ENCODE measurements at places on chromosomes 2 and 18. TPM values are rescaled to one million over a fixed set of nuclear protein-coding genes. Genes with fewer than 3 reads are reported as not detected.

The HRH4 gene
- total RNA-seq, result 0.24 TPM

The CNTNAP5 gene
- total RNA-seq, result 5.0 TPM

The SPATA3 gene
- total RNA-seq, result not detected

The TMEM163 gene
- total RNA-seq, result 4.0 TPM

The RGPD4 gene
- not detected for total RNA-seq

The SPTBN1 gene
- total RNA-seq, result 214 TPM

DNA sequence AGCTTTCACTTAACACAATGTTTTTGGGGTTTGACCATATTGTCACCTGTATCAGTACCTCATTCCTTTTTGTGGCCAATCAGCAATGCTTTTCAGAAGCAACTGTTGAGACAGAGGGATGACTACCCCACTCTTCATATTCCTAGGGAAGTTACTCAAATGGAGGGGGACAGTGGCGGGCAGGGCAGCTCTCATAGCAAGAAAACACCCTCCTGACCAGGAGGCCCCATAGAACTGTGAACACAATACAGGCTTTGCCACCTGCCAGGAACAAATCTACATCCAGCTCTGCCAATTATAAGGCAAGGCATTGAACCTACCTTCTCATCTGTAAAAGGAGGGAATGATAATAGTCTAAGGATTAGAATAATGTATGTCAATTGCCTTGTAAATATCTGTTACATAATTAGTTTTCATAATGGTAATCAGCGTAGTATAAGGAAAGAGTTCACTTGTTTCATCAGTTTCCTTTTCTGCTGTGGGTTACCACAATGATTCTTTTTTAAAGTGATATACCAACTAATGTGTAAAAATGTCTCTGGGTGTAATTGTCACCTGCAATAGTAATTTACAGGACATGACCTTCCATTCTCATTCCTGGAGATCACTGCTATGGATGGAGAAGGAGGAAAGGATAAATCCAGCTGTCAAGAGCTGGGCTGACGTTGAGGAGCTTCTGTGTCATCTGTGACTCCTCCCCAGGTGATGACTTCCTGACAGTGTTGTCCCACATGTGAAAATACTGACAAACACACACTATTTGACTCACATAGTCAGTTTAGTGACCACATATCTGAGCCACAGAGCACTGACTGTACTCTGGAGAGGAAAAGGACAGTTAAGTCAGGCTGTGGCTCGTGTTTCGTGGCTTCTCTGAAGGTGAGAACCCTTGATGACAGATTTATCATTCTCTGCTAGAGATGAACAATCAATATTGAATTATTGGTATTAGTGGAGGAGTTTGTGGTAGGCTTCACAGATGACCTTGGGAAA is 13.5 kb downstream of the ALPK2 start:
- no peak for DNase-seq

GRCh38 chr2:238498691-238499295 is 72.1 kb downstream of the ASB1 start:
- no peak for DNase-seq

- DNase-seq, result no peak
Measured at GRCh38 chr2:169247211-169247610, 115.1 kb downstream of the LRP2 start.

DNA sequence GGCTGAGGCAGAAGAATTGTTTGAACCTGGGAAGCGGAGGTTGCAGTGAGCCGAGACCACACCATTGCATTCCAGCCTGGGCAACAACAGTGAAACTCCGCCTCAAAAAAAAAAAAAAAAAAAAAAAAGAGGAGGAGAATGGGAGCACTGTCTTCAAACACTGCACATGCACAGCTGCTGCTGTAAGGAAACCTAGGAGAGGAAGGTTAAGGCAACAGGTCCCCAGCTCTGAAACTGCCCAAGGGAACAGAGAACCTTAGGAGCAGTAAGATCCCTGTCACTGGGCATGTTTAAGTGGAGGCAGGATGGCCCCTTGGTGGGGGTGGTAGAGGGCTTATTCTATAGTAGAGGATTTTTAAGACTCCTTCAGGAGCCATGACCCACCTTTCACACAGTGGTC is 111.2 kb downstream of the CLIP4 start:
- DNase-seq, result no peak

GRCh38 chr18:59132810-59133465 is 6.7 kb upstream of the SEC11C start:
- no peak for DNase-seq

GRCh38 chr2:216527600-216527999 is 29.0 kb downstream of the RPL37A start:
- no peak for DNase-seq

DNA sequence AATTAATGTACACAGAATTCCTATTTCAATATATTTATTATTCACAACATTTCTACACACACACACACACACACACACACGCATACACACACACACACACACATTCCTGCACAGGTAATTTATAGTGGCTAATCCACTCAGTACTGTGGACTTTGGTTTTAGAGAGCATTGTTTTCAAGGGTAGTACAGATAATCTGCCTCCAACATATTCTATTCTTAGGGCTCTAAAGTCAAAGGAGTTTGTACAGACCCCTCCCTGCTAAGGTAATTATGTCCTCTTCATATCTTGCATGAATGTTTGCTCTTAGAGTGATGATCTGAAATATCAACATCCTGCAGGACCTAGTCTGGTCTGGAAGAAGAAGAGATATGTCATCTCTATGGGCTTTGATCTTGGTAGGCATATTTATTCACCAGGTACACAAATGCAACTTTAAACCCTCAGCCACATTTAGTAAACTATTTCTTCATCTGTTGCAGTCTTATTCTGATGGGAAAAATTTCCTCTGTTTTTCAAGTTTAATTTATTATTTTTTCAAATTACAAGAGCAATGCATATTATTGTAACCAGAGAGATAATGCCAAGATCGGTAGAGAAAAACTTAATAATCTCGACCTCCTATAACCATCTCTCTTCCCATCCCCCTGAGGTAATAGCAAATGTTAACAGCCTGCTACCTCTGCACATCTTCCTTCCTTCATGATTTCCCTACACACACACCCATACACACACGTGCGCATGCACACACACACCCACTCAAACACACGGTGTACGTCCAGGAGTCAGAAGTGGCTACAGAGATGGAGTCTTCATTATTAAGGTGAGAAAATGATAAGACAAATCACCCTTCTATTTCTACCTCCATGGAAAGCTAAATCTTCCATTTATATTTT is 18.3 kb upstream of the POLE4 start:
- DNase-seq, result no peak
